ENCODE measurements at places on chromosomes 11 and 22.
A peak's percentile ranks its signal among the peaks of the same experiment; 100 is the strongest.

DNA sequence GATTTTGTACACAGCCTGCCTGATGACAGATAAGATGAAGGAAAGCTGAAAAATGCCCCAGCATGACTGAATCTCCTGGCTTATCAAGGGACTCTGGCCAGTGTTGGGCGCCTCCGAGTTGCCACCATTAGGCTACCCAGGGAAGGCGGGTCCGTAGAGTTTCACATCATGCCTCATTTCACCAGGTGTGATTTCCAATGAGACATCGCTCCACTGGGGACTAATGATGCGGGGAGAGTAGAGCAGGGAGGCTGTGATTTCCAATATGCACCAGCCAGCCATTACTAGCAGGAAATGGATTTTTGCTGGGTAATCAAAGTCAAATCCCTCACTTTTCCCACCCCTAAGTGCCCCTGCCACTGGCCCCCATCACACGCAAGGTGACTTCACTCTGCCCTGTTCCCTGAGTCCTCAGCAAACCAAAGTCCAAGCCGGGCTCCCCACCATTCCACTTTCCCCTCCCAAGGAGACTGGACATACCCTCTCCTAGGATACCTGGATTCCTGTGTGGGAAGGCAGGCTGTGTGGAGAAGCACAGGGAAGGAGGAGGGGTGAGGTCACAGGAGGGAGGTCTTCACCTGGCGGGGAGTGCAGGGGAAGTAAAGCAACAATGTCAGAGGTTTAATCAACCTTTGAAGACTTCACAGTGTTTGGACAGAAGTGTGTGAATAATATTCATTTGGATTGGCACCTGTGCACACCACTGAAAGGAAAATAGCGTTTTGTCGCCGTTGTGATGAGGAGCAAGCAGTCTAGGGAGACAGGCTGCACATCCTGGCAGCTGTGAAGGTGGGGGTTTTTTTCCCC is 613.3 kb upstream of the CADM1 start:
- DNase-seq, result no peak

- no peak for DNase-seq
Measured at GRCh38 chr22:48534395-48534958, 1293.2 kb downstream of the BRD1 start.

GRCh38 chr11:96265220-96265737 is 77.7 kb downstream of the MAML2 start:
- DNase-seq, result no peak

GRCh38 chr11:10325277-10326011 is 20.6 kb downstream of the ADM start:
- peak; percentile 83 for DNase-seq

GRCh38 chr22:39115977-39116621 is 19.1 kb downstream of the APOBEC3H start:
- no peak for DNase-seq

DNA sequence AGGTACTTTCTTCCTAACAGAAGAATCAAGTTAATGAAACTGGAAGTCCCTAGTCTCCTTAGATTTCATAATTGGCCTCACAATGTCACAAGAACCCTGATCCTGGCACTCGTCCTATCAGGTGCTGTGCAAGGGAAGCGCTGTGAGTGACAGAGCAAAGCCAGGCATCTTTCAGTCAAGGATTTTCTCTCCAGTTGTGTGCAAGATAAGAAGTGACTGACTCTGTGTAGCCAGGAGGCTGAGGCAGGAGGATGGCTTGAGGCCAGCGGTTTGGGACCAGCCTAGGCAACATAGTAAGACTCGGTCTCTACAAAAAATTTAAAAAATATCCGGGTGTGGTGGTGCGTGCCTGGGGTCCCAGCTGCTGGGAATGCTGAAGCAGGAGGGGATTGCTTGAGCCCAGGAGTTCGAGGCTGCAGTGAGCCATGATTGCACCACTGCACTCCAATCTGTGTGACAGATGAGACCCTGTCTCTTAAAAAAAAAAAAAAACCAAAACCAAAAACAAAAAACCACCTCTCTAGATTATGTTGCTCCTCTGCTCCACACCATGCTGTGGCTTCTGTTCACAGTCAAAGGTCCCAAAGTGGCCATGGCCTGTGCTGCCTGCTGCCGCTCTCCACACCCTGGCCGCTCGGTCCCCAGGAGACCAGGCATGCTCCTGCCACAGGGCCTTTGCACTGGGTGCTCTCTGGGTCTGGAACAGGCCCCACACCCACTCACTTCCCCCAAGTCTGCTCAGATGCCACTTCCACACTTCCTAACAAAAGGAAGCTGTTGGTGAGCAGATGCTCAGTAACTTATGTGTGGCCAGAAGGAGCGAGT is 54.2 kb upstream of the CLDN5 start:
- DNase-seq, result no peak

DNA sequence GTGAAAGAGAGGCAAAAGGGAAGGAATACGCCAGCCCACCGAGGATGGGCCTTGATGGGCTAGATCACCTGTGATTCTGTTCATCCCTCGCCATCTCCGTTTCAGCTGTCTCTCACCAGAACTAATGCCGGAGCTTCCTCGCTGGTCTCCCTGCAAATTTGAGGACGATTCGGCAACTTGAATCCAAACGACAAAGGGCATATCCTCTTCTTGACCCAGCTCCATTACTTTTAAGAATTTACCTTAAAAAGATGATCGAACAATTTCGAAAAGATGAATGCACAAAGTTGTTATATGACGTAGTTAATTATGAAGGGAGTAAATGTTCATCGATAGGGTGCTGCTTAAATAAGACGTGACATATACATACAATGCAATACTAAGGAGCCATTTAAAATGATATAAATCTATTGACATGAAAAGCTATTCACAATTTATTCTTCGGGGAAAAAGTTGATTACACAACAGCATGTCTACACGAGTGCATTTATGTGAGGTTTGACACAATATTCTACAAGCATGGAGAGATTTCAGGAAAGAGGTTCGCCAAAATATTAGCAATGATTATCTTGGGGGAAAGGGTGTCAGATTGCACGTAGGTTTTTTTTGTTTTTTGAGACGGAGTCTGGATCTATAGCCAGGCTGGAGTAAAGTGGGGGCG is 937 bp upstream of the FAM168A start:
- no peak for DNase-seq

- no peak for DNase-seq
Measured at GRCh38 chr11:60889869-60890311, 16.5 kb downstream of the PRPF19 start.

DNA sequence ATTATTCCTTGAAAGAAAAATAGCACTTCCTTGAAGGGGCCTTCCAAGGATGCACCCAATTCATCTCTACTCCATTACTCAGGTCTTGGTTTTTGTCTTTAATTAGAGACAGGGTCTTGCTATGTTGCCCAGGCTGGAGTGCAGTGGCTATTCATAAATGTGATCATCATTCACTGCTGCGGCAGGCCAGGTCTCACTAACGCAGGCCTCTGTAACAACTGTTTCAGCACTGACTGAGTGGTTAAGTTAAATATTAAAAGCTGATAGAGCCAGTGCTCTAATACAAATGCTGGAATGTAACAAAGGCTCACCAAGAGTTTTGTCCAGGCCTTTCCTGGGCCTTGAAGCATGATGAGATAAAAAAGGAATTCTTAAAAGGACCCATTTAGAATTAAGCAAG is 61.4 kb upstream of the GNAZ start:
- DNase-seq, result no peak

DNA sequence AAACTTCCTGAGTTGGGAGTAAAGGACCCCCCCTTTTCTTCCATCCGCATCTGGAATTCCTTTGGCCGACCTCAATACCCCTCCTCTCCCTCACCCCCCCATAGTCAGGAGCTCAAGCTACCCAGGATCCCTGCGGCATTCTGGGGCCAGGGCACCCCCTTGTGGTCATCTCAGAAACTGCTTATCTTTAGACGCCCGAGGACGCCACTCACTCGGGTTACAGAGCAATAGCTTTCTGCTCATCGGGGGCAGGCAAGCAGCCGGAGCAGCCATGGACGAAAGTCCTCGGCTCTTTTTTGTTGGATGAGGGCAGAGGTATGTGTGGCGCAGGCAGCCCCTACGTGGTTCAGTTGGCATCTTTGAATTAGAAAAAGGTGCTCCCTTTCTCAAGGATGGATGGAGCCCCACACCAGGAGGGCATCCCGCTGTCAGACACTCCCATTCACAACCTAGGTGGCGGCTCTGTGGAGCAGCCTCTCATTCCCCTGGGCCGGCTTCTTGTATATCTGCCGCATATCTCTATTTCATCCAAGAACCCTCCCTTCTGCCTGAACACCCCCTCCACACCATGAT is 2.3 kb downstream of the C1QTNF5 start:
- peak; percentile 63 for DNase-seq

- DNase-seq, result no peak
Measured at GRCh38 chr22:50699001-50699755, 26.6 kb downstream of the SHANK3 start.

- peak; percentile 50 for DNase-seq
Measured at GRCh38 chr11:69599502-69599901, 41.5 kb upstream of the CCND1 start.

DNA sequence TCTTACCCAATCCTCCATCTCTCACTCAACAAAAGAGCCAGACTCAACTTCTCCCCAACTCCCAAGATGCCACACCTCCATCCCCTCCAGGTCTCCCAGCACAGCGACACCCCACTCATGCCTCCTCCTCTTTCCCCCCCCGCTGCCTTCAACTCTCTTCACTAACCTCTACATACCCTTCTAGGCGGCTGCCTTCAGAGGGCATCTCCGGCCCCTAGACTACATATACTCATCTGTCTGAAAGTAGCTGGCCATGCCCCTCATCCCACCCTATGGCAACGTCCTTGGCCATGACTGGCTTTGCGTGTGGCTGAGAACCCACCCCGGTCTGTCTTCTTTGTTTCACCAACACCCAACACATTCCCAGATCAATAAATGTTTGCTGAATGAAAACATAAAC is 81.7 kb upstream of the TMEM45B start:
- no peak for DNase-seq

GRCh38 chr22:43879901-43880540 is 11.8 kb downstream of the PNPLA5 start:
- no peak for DNase-seq

DNA sequence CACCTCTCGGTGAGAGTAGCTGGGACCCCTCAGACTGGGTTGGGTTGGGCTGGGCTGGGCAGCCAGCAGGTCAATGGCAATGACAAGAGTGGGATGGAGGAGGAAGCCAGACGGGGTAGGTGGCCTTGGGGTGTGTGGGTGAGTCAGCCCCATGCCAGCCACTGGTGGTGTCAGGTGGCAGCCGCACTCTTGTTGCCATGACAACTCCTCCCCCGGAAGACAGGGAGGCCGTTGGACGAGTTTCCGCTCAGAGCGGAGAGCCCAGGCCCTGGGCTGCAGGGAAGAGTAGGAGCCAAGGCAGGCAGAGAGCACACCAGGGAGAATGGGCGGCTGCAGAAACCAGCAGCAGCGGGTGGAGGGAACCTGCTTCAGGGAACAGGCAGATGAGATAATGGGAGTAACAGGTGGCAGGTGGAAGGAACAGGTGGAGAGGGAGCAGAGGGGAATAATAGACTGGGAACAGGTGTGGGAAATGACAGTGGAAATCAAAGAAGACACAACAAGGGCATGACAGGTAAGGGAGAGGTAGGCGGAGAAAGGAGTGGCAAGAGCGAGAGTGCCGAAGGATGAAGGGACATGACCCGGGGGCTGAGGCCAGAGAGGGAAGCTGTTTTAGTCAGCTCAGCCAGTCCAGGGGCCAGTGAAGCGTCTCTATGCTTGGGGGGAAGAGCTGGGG is 8.7 kb downstream of the SPTBN2 start:
- DNase-seq, result peak; percentile 6

- peak; percentile 68 for DNase-seq
Measured at GRCh38 chr11:8192016-8192895, 23.4 kb upstream of the RIC3 start.

GRCh38 chr11:114129142-114129541 is 69.6 kb downstream of the ZBTB16 start:
- no peak for DNase-seq

DNA sequence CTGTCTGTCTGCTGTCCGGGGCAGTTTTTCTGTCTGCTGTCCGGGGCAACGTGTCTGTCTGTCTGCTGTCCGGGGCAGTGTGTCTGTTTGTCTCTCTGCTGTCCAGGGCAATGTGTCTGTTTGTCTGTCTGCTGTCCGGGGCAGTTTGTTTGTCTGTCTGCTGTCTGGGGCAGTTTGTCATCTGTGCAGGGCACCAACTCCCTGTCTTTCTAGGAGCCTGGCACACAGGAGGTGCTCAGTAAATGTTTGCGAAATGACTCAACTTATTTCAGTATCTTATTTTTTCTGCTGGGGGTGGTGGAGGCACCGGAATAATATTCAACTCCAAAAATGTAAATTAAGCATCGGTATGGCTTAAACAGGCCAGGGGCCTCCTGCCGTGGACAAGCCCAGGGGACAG is 12.0 kb upstream of the TTLL12 start:
- no peak for DNase-seq

DNA sequence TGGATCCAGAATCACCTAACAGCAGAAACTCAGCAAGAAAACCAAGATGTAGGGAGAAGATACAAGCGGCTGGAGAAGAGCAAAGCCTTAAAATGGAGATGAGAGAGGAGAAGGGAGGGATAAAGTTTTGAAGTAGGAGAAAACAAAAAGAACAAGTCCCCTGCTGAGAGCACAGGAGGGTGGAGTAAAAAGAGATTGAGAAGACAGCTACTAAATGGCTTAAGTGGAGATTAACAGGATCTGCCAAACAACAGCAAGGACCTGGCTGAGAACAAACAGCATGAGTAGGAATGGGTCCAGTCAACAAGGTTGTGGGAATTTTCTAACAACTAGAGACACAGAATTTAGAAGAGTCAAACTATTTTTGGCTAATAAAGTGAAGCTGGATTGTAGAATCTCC is 18.1 kb downstream of the BTG4 start:
- DNase-seq, result no peak

GRCh38 chr11:27945348-27945747 is 162.6 kb downstream of the KIF18A start:
- DNase-seq, result no peak

DNA sequence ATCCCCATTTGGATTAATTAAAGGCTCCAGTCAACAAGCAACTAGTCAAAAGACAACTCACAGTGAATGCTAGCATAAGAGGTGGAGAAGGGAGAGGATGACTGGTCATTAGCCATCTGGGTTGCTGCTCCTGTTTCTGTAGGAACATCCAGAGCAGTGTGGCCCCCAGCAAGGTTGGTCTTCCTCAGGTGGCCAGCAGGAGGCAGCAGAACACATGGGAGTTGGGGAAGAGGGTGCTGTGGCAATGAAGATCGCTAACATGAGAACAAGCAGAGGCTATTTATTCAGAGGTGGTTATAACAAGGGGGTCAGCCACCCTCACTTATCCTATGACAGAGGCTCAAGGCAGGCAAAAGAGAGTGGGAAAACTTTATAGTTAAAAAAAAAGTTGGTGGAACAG is 21.3 kb downstream of the IZUMO1R start:
- no peak for DNase-seq

GRCh38 chr11:3121416-3121815 is 43.7 kb downstream of the OSBPL5 start:
- DNase-seq, result no peak

GRCh38 chr11:2698386-2699184 is 1.2 kb downstream of the KCNQ1OT1 start:
- DNase-seq, result no peak

GRCh38 chr11:118216621-118217481 is 8.0 kb downstream of the JAML start:
- no peak for DNase-seq

- DNase-seq, result peak; percentile 34
Measured at GRCh38 chr11:103870821-103871309, 165.6 kb upstream of the DDI1 start.

Measured in AG10803 (cell line).